HS-5 (cell line): ENCODE measurements at places on chromosomes 7 and 10.

DNA sequence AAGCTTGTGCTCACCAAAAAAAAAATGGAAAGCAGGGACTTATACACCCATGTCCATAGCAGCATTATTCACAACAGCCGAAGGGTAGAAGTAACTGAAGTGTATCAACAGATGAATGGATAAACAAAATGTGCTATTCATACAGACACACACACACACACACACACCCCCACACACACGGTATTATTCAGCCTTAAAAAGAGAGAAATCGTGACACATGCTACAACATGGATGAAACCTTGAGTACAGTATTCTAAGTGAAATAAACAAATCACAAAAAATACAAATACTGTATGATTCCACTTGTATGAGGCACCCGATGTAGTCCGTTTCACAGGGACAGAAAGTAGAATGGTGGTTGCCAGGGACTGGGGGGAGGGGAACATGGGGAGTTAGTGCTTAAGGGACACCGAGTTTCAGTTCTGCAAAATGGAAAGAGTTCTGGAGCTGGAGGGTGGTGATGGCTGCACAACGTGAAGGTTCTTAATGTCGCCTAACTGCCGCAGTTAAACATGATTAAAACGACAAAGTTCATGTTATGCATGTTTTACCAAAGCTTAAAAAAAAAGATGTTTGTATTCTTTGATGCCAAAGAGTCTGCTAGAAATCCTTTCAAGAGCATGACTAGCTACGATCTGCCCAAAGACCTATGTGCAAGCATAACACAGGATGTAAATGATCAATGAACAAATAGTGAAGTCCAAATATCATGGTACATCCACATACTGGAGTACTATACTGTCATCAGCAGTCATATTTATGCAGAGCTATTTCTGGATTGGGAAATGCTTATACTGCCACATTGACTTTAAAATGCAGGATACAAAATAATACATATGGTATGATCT, 7.2 kb downstream of the TNS3 start:
- DNase-seq: no peak

DNA sequence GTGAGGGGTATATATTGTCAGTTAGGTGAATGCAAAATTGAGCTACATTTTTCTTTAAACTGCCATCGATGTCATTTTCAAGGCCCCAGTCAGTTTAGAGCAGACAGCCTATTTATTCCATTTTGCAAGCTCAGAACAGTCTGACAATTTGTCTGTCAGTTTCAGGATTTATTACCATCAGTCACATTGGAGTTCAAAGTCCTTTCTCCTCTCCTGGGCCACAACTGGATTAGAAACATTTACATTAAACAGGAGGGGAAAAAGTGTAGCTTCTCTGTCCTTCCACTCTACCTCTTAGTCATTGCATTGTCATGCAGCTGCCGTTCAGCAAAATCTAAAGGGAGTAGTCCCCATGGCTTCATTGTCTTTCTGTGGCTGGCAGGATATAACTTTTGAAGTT, 3.5 kb upstream of the GHITM start:
- DNase-seq: no peak

DNA sequence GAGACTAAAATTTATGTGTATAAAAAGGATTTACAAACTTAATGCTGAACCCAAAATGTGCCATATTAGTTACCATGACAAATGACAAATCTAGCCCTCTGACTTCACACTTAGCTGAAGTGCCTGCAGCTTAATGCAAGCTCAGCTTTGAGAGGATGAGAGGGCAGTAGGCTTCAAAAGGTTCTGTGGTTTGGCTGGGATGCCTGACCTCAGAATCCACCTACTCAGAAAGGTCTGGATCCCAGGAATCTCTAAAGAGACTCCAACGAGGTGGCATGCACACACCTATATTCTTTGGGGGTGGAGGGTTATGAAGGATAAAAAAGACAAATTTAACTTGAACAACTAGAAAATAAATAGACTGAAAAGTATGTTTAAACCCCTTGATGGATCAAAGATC, 213.4 kb downstream of the TAX1BP1 start:
- no peak for DNase-seq

DNA sequence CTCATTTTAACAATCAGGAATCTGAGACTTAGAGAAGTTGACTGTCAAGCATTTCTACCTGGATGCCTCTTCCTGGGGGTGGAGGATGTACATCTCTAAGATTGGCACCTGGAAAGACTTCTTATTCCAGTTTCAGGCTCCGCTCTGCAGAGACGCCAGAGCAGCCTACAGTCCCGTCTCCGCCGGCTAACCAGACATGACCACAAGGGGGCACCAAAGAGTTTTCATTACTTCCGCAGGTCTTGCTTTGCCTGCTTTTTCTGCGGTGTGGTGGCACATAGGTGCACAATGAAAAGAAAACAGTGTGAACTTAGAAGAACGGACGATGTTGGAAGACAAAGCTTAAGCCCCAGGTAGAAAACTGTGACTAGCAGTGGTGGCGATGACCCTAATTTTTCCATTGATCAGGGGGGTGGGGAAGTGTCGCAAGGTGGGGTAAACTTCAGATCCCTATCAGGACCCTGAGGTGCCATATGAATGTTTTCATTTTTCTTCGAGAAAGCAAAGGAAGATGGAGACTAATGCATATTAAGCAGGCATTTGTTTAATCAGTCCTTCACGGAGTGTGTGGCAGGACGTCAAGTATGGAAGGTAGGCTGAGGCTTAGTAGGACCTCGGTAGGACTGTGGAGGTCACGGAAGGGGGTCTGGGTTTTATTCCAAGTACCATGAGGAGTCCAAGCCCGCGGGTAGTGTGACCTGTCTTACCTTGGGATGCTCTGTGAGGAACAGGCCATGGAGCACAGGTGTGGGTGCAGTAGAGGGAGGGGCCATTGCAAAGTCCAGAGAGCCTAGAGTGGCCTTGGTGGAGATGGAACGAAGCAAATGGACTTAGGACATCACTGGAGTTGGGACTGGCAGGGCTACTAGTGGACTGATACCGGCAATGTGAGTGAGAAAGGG, 60.1 kb upstream of the SORCS3 start:
- peak; percentile 35 for DNase-seq

- no peak for DNase-seq
Measured at GRCh38 chr10:19918794-19919193, 102.6 kb downstream of the PLXDC2 start.

- DNase-seq: no peak
Measured at GRCh38 chr10:36393801-36394200, 731.6 kb upstream of the ANKRD30A start.

GRCh38 chr10:24394461-24395190, 185.7 kb downstream of the KIAA1217 start:
- no peak for DNase-seq

DNA sequence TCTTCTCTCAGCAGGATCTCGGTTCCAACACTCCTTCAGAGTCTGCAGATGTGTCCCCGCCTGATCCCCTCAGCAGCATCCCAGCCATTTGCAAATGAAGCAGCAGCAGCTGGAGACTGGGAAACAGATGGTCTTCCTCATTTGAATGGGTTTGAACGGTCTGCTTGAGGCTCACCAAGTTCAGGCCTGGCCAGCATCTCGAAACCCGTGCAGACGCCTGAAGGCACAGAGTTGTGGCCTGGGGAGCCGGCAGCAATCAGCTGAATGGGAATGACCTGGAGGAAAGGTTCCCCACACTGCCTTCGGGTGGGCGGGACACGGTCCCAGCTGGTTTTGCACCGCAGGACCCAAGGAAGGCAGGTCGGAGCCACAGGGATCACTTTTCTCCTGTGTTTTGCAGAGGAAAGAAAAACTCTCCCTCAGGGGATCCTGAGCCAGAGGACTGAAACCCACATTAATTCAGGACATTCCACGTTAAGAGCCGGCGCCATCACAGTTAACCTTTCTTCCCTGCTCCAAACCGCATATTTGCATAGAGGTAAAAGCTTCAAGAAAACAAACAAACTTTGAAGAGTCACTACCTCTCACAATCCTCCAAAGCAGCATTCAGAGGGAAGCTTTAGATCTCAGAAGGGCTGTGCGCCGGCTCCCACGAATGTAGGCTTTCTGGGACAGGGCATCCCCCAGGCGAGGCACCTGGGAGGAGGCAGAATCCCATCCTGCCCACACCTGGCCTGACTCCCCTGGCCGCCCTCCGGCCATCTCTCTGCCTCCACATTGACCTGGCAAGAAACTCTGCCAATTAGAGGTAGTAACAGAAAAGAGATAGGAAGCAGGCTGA, 17.7 kb downstream of the FGFR2 start:
- no peak for DNase-seq
